AG20443 (cell line): ENCODE measurements at places on chromosomes 5 and 9.

DNA sequence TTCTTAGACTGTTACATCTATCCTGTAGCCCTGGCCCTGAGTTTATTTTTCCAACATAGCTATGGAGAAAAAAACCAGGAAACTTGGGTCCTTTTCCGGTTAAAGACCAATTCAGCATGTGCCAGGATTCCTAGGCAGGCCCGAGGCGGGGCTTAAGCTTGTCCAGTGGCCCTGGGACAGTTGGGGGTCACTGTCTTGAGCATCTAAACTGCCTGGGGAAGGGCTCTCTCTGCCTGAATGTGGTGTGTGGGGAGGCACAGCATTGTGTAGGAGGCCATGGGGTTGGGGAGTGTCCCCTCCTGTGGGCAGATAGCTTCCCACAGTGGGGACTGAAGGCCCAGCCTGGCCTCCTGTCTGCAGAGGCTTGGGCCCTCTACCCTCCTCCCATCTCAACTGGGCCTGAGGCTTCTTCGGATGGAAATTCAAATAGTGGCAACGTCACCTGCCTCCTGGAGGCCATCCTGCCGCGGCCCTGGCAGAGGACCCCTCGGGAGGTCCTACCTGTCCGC lies 88.8 kb downstream of the PHF2 start:
- no peak for DNase-seq

- DNase-seq: no peak
Observed at GRCh38 chr9:128164307-128164885, 4.3 kb downstream of the BBLN start.

GRCh38 chr5:120055858-120056257 lies 408.2 kb upstream of the PRR16 start:
- DNase-seq: peak; percentile 48

GRCh38 chr9:16625161-16625631 lies 245.3 kb downstream of the BNC2 start:
- no peak for DNase-seq

- DNase-seq: peak; percentile 88
Observed at GRCh38 chr5:5497152-5497788, 74.8 kb downstream of the ICE1 start.

GRCh38 chr5:176514244-176514950 lies 22.8 kb downstream of the RNF44 start:
- DNase-seq: no peak

DNA sequence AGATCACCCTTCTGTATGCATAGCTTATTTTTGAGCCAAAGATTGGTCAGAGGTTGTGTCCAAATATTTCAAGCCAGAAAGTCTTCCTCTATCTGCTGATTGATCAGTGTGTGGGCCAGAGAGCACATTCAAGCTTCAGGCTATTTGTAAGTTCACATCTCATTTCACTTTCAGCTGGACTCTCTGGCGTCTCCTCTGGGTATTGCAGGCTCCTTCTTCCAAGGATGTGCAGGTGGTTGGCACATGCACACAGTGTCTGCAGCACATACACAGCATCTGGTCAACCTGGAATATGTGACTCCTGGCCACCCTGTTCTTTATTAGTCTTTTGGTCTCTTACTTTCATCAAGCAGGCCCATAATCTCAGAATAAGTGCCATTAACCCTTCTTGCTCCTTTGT lies 516.1 kb downstream of the ANXA1 start:
- no peak for DNase-seq
